ENCODE measurements at places on chromosomes 13 and 19. TPM values are rescaled to one million over a fixed set of nuclear protein-coding genes. Genes with fewer than 3 reads are reported as not detected.

The KIR3DL2 gene
- total RNA-seq, result not detected

The ZNF726 gene
- total RNA-seq, result 1.0 TPM

The CLEC4G gene
- total RNA-seq, result not detected

The CILP2 gene
- total RNA-seq, result 0.18 TPM

The CCL25 gene
- not detected for total RNA-seq

The TINCR gene
- total RNA-seq, result 3.9 TPM

The PLK5 gene
- total RNA-seq, result not detected

The FAM83E gene
- total RNA-seq, result 0.29 TPM

All from A549 treated with GW870086 at 1 μM for 4 hours (cell line).